ENCODE measurements at places on chromosomes 13 and 19. TPM values are rescaled to one million over a fixed set of nuclear protein-coding genes. Genes with fewer than 3 reads are reported as not detected.

GRCh38 chr19:53942001-53942786 is 20.5 kb upstream of the CACNG8 start:
- no peak for DNase-seq

DNA sequence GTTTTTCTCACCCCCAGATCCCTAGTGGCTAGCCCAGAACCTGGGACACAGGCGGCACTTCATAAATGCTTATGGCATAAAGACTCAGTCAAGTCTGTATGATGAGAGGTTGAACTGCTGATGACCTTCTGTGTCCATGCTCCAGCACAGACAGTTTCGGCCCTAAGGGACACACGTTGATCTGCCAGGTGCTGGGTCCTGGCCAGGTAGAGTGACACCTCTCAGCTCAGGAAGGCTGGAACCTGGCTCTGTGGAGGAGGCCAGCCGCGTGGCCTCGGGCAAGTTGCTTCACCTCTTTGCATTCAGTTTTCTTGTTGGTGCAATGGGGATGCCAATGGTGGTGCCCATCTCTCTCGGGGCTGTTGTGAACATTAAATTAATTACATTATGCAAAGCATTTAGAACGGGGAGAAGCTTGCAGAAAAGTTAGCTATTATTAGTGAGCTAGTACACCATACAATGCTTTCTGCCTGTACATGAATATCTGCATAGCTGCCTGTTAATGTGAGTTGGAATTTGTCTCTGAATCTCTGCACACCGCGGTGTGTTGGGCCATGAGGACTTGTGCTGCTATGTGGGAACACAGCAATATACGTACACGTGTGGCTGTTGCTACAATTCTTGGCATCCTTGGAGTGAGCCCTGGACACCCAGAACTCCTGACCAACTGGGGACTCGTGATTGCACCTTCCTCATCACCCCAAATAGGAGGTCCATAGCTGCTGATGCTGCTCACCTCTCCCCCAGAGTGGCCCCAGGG is 8.4 kb downstream of the GADD45B start:
- DNase-seq, result no peak

ZNF416 gene
- 10.5 TPM for polyA plus RNA-seq

ATXN8OS gene
- 0.37 TPM for polyA plus RNA-seq

DNA sequence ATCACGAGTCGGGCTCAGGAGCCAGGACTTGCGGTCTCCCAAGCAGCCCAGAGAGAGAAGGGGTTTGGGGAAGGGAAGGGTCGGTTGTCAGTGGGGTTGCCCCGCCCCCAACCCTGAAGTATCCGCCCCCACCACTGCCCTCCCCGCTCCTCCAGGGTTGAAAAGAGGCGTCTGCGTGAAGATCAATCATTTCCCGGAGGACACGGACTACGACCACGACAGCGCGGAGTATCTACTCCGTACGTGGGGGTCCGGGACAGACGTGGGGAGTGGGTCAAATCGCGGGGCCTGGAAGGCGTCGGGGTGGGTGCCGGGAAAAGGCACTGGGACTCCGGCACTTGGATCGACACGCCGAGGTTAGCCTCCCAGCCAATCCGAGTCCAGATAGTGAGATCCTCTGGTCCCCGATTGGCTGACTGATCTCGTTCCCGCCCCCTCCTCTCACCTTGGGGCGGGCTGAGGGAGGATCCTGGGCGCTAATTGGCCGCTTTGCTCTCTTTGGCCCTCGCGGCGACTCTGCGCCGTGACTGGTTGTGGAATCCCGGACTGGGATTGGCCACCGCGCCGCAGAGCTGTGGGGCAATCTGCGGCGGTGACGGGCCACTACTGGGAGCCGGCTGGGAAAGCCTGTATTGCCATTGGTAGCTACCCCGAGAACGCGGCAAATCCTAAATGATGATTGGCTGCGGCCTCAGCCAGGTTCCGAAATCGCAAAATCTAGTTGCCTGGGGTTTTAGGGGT is 13.3 kb upstream of the CACNG6 start:
- DNase-seq, result no peak

C13orf42 gene
- 0.52 TPM for polyA plus RNA-seq

- DNase-seq, result no peak
Observed at GRCh38 chr13:87052731-87053130, 618.4 kb upstream of the SLITRK5 start.

- DNase-seq, result no peak
Observed at GRCh38 chr19:7603919-7604318, 8.3 kb downstream of the CAMSAP3 start.
